ENCODE measurements at places on chromosomes 16 and 17.

DNA sequence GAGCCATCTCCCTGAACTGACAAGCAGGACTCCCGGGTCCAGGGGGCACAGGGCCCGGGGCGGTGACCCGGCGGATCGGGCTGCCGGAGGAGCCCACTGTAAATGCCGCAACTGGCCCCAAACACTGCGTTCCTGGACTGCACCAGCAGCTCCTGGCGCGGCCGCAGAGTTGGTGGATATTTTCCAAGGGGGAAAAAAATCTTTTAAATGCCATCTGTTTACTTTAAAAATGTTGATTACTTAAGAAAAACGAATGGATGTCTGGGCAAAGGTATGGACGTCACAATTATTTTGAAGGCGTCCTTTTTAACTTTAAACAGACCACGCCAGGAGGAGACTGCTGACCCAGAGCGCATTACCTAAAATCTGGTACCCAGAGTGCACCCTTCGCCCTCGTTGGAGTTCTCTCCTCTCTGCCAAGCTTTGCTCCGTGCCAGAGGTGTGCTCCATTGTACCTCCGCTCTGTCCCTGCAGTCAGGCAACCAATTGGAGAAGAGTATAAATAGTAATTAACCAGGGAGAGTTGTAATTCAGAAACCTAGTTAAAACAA, 3.4 kb downstream of the HS3ST3B1 start:
- no peak for DNase-seq

DNA sequence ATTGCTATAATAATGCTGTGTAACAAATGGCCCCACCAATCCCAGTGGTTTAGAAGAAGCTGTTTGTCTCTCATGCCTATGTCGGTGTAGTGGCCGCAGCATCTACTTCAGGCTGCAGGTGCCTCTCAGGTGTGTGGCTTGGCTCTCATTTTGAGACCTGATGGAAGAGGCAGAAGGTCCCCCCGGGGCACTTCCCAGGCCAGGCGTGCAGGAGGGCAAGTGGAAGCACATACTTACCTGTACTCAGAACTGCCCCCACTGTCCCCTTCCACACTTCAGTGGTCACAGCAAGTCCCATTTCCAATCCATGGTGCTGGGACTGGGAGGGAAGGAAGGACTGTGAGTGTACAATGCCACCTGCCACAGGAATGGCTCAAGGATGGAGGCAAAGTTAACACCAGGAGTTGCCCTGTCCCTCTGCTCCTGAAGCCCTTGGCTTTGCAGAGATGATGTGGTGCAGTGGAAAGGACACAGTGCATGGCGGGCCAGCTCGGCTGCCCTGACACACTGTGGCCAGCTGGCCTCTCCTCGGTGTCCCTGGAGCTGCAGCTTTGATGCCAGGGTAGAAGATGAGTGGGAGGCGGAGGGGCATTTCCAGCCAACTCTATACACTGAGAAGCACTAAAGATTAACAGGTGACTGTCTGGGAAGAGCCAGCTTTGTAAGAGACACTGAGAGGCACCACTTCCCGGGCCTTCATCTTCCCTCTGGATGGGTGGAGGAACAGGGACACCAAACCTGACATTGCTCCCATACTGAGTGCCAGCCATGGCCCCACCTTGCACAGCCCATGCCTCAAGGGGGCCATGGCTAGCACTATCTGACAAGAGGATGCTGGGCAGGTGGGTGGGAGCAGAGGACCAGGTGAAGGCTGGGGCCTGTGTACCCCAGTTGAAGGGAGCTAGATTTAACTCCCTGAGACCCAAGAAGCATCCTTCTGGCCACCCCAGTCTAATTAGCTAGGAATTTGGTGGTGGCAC, 105.9 kb downstream of the METRNL start:
- peak; percentile 49 for DNase-seq

DNA sequence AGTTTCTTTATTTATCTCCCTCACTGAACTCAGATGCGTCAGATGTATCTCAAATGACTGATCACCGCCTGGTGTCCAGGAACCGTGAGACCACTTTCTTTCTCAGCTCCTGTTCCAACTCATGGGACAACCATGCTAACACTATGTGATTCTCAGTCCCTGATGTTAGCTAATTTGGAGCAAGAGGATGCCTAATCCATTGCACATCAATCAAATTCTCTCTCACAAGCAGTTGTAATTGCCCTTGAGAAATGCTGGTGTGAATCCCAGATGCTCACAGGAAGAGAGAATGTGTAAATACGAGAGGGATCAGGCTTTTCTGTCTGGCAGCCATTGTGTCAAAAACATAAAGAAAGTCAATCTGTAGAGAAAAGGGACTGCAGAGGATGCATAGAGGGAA, 134.9 kb downstream of the WSCD1 start:
- no peak for DNase-seq

- no peak for DNase-seq
These were observed 27.1 kb upstream of the IL21R start for GRCh38 chr16:27374804-27375425.

DNA sequence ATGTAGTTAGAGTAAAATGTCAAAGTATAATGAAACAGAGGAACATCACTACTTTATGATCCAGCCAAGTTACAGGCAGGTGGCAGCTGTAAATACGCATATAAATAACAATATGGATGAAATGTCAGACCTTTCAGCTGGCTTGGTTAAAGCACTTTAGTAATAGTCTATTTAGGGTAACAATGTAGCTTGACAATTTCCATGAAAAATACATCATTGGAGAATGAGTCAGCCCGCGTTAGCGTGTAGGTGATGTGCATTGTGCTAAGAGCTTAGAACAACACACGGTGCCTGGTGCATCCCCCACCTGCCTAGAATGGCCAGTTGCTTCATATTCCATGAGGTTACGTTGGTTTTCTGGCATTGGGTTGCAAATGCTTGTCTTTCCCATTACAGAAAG, 119.4 kb downstream of the RBFOX1 start:
- DNase-seq = no peak

DNA sequence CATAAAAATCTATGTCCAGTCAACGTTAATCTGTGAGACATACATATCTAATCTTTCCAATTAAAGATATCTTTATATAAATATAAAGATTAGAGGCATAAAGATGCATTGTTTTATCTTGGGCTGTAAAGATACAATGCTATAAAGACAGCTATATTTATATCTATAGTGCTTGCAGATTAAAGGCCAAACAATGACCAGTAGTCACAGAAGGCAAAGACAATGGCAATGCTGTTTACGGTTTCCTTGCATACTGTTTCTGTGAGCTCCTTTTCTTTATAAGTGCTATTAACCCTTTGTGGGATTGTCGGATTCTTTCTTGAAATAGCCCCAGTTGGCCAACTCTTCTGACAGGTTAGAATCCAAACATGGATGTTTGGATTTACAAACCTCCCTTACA, 85.5 kb upstream of the SALL1 start:
- no peak for DNase-seq

- no peak for DNase-seq
These were observed 282.3 kb upstream of the TNRC6C start for GRCh38 chr17:77676237-77676661.

DNA sequence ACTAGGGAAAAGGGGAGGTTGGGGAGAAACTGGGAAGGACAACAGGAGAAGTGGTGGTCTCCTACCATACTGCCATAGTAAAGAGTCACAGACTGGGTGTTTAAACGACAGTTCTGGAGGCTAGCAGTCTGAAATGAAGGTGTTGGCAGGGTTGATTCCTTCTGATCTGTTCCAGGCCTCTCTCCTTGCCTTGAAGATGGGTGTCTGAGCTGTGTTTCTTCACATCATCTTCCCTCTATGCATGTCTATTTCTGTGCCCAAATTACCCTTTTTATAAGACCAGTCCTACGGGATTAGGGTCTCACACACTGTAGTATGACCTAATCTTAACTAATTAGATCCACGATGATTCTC, 79.8 kb upstream of the TMEM97 start:
- no peak for DNase-seq

GRCh38 chr16:84088695-84089395, 27.9 kb downstream of the MBTPS1 start:
- DNase-seq = no peak

DNA sequence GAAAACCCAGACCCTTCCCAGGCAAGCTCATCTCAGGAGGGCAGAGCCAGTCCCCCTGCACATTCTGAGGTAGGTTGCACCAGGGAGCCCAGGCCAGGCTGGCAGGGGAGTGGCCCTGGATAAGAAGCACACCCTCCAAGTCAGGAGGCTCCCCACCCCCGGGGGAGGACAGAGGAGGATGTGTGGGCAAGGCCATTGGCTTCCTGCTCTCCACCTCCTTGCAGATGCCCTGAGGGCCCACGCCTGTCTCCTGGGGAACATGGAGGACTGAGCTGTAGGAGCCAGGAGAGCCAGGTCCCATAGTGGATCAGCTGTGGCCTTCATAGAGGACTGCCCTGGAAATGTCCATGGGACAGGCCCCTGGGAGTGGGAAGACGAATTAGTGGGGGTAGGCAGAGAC, 126.7 kb downstream of the IRF8 start:
- DNase-seq = peak; percentile 68

- no peak for DNase-seq
These were observed 140.0 kb upstream of the RPL38 start for GRCh38 chr17:74063439-74063838.

- no peak for DNase-seq
These were observed 2.4 kb downstream of the SPPL2C start for GRCh38 chr17:45847101-45847500.

DNA sequence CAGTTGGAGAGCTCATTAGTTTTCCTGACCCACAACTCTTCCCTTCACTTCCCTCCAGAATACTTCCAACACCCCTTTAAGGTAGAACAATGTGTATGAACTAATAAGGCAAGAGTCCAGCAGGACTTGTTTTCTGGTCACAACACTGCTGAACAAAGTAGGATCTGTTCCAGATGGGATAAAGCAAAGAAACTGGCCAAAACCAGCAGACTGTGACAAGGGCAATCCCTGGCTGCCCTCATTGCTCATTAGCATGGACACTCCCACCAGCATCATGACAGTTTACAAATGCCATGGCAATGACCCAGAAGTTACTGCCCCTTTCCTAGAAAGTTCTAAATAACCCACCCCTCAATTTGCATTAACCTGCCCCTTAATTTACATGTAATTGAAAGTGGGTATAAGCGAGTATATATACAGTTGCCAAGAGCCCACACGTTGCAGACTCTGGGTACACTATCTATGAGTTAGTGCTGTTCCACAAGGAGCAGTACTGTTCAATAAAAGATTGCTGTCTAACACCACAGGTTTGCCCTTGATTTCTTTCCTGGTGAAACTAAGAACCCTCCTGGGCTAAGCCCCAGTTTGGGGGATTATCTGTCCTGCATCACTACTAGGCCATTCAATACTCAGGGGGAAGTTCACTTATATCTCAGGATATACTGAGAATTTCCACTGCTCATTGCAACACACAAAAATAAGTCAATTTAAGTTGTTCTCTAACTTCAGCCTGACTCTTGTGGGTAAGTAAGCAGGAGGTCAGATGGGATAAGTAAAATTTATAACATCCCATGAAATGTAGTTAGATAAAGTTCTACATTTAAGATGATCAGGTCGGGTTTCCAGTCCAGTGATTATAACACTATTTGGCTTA, 82.3 kb downstream of the SSH2 start:
- DNase-seq = no peak

GRCh38 chr17:17792551-17793377, 44.0 kb downstream of the SREBF1 start:
- no peak for DNase-seq

DNA sequence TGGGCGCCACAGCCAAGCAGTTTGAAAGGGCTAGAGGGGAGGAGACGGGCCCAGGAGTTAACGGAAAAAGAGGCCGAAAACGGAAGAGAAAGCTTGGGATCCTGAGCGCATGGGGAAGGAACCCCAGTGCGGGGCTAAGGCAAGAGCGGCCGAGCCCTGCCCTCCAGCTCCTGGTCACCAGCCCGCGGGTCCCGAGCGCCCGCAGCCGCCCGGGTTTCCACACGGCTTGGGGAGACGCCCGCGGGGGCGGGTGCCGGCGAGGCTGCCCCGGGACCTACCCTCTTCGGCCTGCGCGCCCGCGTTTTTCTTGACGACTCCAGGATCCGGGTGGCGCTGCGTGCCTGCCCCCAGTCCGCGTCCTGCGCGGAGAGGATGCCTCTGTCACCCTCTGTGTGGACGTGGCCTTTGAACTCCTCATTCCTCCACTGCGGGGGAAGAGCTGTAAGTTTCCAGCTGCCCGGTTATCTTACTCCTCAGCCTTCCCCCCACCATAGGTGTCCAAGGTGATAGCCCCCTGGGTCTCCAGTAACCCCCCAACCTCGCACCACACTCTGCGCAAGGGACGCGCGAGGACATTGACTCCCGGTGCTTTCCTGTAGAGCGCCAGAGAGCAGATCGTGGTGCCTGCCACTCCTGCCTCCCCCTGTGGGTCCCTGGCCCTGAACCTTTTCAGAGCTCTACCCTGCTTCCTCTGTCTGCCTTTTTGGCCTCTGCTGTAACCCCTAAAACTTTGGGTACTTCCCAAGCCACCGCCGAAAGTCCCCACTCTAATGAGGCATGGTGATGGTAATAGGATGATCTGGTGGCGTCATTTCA, 1.7 kb upstream of the CDH11 start:
- DNase-seq = peak; percentile 83

DNA sequence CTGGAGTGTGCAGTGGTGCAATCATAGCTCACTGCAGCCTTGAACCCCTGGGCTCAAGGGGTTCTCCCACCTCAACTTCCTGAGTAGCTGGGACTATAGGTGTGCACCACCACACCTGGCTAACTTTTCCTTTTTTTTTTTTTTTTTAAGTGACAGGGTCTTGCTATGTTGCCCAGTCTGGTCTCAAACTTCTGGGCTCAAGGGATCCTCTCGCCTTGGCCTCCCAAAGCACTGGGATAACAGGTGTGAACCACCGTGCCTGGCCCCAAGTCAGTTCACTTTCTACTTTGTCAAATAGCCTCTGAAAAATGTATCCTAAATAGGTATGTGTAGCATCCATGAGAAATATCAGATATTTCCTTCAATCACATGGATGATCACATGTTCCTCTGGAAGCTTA, 9.9 kb upstream of the NFAT5 start:
- DNase-seq = no peak

DNA sequence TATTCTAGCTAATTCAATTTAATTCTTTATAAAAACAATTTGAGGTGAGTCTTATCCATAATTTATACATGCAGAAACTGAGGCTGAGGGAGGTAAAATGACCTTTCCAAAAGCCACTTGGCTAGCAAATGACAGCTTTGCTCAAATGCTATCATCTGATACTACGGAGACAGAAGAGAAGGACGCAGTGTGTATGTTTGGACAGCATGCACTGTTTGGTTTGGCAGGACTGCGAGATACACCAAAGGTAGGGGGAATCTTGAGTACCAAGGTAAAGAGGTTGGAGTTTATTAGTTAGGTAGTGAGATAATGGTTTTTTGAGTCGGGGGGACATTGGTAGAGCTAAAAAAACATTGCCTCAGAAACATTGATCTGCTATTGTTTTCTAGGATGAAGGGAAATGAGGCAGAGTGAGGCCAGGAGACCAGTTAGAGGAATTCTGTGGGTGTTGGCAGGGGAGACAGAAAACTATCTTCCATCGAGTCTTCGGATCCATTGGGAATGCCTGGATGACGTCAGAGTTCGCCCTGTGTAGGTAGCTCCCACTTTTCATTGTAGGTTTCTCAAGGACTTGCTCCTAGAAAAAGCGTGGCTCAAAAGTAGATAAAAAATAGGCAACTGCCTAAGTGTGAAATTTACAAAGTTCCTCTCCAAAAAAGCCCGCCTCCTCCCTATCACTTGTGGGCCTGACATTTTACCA, 2.5 kb upstream of the HS3ST4 start:
- no peak for DNase-seq

- no peak for DNase-seq
These were observed 13.4 kb downstream of the GINS2 start for GRCh38 chr16:85675251-85675874.

Data from coronary artery (tissue), 2 donors.